ENCODE measurements at places on chromosomes 11 and 22.

DNA sequence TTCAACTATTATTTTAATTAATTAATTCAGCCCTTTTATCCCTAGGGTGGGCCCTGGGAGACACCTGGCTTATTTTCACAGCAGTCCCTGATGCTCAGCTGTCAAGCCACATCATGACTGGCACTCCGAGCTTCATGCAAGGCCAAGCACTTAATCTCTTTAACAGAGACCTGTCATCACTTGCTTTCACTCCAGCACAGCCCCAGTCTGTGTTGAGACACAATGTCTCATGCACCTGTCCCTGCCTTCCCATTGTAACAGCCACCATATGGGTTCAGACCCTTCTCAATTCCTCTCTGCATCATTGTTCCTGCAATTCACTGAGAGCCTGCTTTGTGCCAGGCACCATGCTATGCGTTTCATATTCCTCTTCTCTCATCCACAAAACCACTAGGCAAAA is 222.2 kb upstream of the TENM4 start:
- no peak for DNase-seq

DNA sequence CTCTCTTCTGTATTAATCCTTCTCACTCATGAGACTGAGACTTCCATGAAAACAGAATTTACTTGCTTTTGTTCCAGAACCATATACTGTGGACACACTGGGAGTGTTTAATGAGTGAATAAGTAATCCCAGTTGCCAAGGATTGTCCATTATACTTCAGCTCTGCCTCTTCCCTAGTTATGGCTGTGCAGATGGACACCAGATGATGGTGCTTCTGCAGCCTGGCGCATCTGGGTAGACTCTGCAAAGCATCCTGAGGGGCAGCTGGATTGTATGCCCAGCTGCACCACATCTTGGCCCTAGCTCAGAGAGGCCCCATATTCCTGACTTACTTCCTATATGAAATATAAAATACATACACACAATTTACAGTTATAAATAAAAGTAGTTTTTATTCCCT is 43.5 kb downstream of the DBX1 start:
- DNase-seq = no peak

GRCh38 chr22:25404928-25405816 is 159.3 kb upstream of the GRK3 start:
- peak; percentile 79 for DNase-seq

GRCh38 chr11:66686100-66686785 is 8.6 kb upstream of the RBM4B start:
- no peak for DNase-seq

DNA sequence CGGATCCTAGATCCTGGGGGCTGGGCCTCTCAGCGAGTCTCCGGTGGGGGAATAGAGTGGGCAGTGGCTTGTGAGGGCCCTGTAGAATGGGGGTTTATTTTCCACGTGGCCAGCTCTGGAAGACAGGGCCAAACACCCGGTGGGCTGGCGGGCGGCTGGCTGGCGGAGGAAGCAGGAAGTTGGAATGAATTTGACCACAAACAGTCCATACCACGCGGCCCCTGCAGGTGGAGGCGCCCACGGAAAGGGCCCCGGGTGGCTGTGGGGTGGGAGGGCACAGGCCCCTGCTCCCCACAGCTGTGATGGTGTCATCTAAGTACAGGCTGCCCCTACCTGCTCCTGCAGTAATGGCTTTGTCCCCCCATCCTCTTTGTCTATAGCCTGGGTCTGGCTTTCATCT is 15.1 kb downstream of the MCAT start:
- DNase-seq = no peak

GRCh38 chr22:27777128-27777527 is 24.4 kb downstream of the MN1 start:
- no peak for DNase-seq

GRCh38 chr11:46302866-46303265 is 25.4 kb downstream of the CREB3L1 start:
- DNase-seq = peak; percentile 64

DNA sequence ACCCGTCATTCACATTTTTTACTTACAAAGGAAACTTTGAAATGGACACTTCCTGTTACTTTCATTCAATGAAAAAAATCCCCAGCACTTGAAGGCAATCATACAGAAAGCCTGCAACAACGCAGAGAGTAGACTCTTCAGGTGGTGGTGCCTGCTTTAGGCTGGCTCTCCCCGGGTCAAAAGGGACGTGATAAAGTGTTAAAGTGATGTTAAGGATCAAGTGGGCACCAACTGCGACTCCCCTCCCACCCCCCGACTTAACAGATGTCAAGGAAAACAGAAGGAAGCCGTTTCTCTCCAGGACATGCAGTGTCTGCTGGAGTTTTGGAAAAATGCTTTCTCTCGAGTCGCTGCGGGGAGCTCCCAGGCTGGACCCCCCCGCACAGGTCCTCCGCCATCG is 414 bp upstream of the PNPLA3 start:
- peak; percentile 23 for DNase-seq
